ENCODE measurements at places on chromosomes 11 and 22.

DNA sequence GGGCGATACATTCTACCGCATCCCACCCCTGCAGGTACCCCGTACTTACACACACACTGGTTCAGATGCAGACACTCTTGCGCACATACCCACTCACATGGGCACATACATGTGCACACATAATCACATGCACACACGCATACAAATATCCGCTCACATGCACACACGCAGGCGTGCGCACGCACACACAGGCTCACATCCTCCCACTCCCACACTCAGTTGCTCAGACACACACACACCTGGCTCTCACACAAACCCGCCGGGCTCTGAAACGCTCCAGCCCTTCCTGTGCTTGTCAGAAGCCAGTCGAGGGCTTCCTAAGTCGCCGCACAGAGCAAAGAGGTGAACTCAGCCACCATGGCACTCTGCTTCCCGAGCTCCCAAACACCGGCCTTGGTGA lies 164.5 kb downstream of the CRYBB2 start:
- no peak for DNase-seq

GRCh38 chr11:112297248-112297866 lies 36.7 kb upstream of the PLET1 start:
- no peak for DNase-seq

- DNase-seq: no peak
These were observed 90.3 kb upstream of the CD82 start for GRCh38 chr11:44475114-44475686.

DNA sequence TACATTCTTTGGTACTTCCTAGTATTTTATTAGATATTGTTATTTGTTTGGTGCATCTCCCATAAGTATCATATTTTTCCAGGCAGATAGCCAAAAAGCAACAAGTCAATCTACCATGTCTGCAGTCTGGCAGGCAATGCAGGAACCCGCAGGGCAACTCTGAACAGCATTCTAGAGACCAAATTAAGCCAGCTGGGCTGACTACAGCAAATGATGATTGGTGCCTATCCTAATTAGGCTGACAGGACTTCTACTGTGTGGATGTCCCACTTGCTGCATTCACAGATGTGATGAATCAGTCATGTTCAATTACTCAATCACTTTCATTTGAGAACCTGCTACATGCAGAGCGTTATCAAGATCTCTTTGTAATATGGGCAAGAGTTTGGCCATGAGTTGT lies 40.3 kb upstream of the AMOTL1 start:
- DNase-seq: no peak

DNA sequence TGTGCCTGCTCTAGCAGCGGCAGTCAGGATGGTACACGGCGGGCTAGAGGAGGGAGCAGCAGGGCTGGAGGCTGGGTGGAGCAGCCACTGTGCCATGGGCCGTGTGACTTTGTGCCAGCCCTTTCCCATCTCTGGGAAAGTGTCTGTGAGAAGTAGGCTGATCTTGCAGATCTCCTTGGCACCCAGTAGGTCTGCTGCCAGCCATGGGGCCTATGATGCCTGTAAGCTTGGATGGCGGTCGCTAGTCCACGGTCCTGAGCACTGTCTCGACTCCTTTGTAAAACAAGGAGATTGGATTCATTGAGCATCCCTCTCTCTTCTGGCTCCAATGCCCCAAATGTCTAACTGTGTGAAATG lies 22.6 kb downstream of the AMPD3 start:
- no peak for DNase-seq

DNA sequence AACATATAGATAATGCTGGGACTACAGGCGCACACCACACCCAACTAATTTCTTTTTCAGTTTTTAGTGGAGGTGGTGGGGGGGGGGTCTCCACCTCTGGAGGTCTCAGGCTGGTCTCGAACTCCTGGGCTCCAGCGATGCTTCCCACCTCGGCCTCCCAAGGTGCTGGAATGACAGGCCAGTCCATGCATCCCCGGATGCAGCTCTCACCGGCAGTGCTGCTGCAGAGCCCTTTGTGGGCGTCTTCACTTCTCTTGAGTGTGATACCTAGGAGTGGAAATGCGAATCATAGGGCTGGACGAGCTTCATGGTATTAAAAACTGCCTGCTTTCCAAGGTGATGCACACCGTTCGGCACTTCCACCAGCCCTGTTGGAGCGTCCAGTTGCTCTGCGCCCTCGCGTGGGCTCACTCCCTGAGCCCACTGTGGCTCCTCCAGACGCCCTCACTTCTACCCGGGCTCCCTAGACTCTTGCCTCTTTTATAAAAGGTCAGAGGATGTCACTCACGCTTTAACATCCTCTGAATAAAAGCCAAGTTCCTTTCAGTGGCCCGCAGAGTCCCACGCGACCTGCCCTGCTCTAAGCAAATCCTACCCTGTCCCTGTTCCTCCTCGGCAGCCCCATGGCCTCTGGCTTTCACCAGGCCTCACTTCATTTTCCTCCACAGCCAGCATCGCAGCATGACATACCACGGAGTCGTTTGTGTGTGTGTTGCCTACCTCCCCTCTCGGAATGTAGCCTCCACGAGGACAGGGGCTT lies 837 bp upstream of the BID start:
- no peak for DNase-seq

- DNase-seq: peak; percentile 85
These were observed 8.8 kb upstream of the PLA2G3 start for GRCh38 chr22:31148953-31149627.

DNA sequence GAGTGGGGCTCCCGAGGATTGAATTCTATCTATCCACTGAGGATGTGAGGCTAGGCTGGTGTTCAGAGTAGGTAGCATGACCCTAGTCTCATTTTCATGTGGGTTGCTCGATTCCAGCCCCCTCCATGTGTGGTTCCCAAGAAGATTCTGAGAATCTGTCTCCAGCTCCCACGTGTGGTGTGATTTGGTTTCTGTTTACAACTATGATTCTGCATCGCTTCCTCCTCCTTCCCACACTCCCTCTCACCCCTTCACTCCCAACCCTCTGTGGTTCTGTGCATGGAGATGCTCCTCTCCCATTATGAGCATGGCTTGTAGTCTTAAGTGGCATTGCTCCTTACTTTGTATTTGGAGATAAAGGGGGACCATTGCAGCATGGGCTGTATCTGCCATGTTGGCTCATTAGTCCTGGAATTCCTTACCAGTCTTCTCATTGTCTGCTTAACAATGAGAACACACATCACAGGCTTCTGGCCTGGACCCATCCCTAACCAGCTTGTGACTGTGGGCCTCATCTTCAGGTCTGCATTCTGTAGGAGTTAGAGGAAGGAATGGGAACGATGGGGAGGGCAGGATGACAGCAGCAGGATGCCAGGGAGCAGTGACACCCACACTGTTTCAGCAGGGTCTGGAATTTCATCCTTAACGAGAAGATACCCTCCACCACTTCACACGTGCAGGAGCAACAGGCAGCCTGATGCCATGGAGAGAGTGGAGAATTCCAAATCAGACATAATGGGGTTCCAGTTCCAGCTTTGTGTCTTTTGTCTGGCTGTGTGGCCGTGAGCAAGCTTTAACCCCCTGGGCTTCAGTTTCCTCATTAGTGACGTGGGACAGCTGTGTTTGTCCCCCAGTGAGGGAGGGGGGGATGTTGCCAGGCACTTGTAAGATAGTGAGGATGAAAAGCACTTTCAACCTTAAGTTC lies 86.0 kb downstream of the CCDC81 start:
- no peak for DNase-seq

GRCh38 chr11:108994887-108995286 lies 330.0 kb downstream of the DDX10 start:
- no peak for DNase-seq

- DNase-seq: no peak
These were observed 1430.5 kb downstream of the TBC1D22A start for GRCh38 chr22:48192920-48193319.

Measured in umbilical cord (tissue), 2 donors.